ENCODE measurements at places on chromosomes 7 and 10.

DNA sequence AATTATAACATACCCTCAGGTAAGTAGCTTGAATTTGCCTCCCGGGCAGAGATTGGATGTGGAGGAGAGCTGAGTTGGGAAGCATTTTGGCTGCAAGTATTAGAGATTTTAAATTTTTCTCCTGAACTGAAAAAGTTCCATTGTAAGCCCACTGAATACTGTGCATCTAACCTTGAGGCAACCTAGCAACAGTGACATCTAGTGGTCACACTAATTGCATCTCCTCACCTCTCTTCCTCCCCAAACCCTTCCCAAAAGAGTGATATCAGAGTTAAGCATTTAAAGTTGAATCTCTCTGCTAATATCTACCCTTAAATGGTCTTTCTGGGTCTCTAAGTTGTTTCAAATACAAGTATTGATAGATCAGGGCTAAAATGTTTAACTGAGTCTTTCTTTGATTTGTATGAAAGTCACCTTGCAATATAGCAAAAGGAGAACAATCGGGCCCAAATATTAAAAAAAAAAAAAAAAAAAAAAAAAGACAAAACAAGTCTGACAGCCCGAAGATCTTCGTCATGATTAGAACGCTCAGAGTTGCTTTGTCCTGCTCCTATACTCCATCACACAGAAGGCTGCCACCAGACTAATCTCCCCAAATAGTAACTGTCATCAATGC is 40.4 kb upstream of the DLX5 start:
- DNase-seq = no peak

- no peak for DNase-seq
Observed at GRCh38 chr10:52635651-52636050, 136.9 kb downstream of the MBL2 start.

GRCh38 chr7:42125321-42125720 is 111.7 kb downstream of the GLI3 start:
- no peak for DNase-seq

GRCh38 chr7:95642173-95642572 is 45.9 kb upstream of the PDK4 start:
- DNase-seq = no peak

- DNase-seq = no peak
Observed at GRCh38 chr7:990352-990932, 7.5 kb downstream of the CYP2W1 start.

DNA sequence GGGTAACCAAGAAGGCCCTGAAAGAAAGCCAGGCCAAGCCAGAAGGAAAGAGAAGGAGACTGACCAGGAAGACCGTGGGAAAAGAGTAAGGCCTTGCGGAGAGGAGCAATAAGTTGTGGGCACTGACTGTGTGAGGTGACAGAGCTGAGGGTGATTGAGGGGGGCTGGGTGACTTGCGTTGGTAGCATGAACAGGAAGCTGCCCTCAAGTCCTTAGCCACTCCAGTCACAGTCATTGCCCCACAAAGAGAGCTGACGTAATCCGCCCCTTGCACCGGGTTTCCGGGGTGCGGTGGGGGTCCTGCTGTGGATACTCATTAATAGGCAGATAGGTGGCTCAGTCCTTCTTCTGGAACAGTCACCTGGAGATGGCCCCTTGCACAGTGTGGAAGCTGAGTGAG is 16.1 kb upstream of the DMBT1 start:
- DNase-seq = no peak

DNA sequence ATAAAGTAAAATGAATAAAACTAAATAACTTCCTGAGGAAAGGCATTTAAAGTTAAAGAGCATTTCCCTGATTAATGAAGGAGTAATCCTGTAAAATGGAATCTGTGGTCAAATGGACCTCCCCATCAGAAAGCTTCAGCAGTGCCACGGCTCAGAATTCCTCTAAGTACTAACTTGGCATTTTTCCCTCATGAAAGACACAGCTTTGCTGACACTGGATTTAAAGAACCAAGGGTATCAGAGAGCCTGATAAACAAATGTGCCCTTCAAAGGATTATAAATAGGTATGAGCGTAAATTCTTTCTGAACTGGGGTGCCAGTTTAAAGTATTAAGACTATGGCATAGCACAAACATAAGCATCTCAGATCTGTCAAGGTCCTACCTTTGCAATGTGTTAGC is 24.2 kb upstream of the RNF148 start:
- no peak for DNase-seq

DNA sequence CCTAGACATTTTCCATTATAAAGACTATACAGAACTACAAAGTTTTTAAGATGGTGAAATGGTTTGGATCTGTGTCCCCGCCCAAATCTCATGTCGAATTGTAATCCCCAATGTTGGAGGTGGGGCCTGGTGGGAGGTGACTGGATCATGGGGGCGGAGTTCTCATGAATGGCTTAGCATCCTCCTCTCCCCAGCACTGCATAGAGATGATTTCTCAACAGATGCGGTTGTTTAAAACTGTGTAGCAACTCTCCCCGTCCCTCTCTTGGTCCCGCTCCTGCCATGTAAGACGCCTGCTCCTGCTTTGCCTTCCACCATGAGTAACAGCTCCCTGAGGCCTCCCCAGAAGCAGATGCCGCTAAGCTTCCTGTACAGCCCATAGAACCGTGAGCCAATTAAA is 1.6 kb downstream of the FAM133B start:
- DNase-seq = no peak

- no peak for DNase-seq
Observed at GRCh38 chr10:14500172-14500765, 169.5 kb upstream of the FRMD4A start.

GRCh38 chr10:68564712-68565111 is 4.6 kb downstream of the TET1 start:
- DNase-seq = no peak

GRCh38 chr10:51658000-51658399 is 41.4 kb downstream of the CSTF2T start:
- no peak for DNase-seq

DNA sequence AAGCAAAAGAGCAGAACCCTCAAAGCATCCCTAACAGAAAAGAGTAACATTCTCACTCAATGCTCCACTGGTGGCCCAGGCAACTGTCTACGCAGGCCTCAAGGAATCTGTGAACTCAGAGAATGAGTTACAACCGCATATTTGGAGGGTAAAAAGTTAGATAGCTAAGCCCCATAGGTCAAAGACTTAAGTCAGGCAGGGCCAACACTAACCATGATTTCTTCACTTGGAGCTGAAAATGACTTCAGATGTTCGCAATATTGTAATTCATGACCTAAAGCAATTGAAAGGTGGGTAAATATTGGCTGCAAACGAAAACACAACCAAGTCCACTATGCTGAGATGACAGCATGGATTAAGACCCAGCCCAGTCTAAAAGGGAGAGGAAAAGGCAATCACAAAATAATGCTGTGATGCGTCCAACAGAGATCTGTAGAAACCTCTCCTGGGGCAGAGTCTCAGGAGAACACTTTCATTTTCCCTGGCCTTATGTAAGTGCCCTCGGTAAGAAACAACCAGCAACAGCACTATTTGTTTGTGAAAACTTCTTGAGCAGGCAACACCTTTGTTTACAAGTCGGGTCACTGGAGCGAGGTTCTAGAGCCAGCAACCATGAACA is 176.5 kb downstream of the TNS3 start:
- DNase-seq = no peak

- DNase-seq = no peak
Observed at GRCh38 chr10:113691381-113691780, 11.7 kb downstream of the CASP7 start.

GRCh38 chr7:92415225-92415624 is 32.1 kb upstream of the GATAD1 start:
- DNase-seq = no peak

DNA sequence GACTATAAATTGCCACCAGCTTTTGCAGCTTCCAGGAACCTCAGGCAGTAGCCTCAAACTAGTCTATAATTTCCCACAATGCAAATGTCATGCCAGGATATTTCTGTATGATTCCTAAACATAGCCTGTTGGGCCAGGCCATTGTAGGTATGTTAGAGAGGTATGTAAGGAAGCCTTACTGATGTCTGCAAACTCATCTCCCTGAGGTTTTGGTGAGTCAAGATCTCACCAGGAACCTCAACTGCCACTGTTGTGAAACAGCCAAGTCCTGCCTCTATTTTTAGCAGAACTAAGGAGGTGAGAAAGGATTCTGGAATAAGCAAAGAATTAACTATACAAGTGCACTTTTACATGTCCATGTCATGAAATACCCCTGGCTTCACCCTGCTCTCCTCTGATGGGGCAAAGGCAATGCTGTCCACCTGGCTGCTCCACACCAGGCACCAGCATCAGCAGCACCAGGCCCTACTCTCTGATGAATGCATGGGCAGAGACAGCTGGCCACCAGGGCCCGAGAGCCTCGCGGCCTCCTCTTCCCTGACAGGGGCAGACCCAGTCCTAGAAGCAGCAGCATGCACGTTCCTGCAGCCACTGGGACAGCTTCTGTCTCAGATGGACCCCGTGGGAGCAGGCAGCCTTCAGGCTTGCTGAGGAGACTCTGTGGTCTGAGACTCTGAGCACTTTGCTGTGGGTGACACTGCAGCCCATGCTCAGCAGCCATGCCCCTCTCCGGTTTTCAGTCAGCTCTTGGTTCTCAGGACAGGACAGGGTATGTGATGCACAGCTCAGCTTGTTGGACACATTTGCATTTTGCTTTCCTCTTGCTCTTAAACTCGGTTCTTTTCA is 147.3 kb downstream of the ZMYND11 start:
- DNase-seq = no peak

DNA sequence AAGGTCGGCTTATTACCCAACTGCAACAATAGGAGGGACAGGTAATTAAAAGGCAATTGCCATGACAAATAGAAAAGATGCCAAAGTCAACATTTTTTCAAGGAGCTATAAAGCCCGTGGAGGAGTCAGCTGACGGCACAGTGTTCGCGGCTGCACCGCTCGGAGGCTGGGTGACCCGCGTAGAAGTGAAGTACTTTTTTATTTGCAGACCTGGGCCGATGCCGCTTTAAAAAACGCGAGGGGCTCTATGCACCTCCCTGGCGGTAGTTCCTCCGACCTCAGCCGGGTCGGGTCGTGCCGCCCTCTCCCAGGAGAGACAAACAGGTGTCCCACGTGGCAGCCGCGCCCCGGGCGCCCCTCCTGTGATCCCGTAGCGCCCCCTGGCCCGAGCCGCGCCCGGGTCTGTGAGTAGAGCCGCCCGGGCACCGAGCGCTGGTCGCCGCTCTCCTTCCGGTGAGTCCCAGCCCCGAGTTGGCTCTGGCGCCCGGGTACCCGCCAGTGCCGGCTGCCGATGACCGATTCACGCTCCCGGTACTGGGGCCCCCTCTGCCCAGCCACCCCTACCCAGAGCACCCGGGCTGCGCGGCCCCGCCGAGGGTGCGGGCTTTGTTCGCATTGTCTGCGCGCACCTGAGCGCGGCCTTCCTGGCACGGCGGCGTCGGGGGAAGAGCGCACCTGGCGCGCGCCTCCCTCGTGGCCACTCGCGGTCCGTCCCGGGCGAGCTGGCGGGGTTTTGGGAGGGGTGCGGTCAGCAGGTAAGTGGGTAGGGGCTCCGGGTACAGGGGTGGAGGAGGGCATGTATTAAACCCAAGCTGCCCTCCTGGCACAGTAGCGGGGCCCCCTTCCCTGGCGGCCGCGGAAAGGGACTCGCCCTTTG is at the start of gene VWA2:
TSS of gene VWA2 (plus strand) at position 138 of the 877 bp plus-strand sequence. CDS start 9,460 bp downstream, outside the sequence.
- no peak for DNase-seq

DNA sequence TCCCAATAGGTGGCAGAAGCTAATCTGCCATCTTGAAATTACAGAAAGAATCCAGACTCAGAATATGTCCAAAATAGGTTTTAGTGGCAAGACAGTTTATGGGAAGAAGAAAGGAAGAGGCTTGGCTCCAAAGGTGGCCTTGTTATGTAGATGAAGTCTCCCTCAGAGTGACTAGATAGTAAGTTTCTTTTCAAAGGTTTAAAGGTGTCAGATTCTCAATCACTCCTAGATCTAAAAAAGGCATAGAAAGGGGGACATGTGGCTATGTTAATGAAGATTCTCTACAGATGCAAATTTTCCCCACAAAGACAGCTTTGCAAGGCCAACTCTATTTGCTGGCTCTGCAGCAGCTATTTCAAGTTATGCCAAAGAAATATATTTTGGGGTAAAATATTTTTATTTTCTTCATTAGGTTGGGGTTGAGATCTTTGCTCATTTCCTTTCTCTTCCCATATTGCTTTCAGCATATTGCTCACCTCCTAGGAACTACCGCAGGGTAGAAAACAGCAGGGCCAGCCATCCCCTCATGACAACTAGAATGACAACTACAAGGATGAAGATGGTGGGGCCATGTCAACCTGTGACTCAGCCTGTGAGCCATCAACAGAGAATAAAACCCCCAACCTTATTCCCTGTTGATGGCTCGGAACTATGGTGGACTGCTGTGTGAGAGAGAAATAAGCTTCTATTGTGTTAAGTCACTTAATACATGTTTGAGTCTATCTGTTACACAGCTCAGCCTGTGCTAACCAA is 274.0 kb upstream of the GALNT17 start:
- no peak for DNase-seq

DNA sequence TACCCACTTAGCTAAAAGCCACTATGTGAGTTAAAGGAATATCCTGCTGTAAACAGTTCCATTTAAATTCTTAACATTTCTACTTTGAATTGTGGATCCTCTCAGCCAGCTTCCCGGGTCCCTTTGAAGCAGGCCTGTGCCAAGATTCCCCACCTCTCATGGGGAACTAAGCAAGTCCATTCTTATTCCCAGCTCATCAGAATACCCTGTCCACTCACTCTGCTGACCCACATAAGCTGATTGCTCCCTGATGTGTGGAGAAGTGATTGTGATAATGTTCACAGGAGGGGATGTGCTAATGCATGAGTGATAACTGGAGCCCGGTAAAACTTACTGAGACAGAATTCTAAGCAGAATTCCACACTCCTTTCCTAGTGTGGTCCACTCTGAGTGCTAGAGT is 709.7 kb downstream of the CNTNAP2 start:
- DNase-seq = no peak

DNA sequence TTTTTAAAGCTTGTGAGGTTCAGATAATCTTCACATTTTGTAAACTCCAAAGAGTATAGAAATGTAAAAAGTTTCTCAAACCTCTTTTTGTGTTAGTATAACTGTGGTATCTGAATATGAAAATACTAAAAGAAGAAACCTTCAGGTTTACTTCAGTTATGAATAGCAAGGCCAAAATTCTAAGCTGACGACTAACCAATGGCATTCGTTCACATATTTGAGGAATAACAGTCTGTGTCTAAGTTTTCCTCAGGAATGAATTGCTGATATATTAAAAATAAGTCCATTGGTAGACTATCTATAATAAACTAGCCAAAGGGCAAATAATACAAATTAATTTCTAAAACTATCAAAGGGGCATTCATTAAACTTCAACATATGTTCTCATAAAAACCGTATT is 206.0 kb downstream of the CXCL12 start:
- DNase-seq = no peak

- DNase-seq = no peak
Observed at GRCh38 chr7:24920451-24921361, 59.3 kb downstream of the OSBPL3 start.

DNA sequence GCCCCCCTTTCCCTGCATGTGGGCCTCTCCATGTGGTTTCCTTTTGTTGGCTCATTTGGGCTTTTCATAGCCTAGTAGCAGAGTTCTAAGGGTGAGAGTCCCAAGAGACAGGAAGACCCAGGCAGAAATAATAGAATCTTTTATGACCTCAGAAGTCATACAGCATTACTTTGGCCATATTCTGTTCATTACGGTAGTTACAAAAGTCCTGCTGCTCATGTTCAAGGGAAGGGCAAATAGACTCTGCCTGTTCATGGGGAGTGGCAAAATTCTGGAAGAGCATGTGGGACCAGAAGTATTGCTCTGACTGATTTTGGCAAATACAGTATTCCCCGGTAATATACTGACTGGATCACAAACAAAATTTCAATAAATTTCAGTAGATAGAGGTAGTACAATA is 910.3 kb downstream of the LRMDA start:
- no peak for DNase-seq
